Fibroblast of mammary gland (primary cell): ENCODE measurements at places on chromosomes 7 and 10.

DNA sequence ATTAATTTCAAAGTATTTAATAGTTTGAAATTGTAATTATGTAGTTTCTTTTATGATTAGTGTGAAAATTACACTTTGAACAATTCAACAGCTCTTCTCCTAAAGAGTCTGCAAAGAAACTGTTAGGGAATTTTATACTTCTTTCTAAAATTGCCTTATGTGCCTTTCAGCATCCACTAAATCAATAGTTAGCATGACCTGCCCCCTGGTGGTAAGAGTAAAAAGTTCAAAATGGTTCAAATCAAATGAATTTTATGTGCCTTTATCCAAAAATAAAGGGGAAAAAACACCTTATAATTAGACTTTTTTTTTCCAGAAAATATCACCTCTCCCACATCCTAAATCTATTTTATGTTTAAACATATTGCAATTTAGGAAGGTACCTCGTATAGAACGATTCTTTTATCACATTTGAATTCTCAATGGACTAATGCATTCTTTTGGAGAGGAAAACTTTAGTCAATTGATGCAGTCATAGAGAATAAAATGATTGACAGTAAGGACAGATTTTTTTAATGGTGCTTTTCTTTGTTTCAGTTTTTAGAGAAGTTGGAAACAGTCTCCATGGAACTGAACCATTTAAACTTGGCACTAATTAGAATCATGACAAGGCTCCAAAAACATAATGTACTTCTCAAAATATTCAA, 163.7 kb downstream of the SEMA3D start:
- DNase-seq = peak; percentile 61

- no peak for DNase-seq
These were observed 32.7 kb downstream of the ADAP1 start for GRCh38 chr7:921581-922333.

DNA sequence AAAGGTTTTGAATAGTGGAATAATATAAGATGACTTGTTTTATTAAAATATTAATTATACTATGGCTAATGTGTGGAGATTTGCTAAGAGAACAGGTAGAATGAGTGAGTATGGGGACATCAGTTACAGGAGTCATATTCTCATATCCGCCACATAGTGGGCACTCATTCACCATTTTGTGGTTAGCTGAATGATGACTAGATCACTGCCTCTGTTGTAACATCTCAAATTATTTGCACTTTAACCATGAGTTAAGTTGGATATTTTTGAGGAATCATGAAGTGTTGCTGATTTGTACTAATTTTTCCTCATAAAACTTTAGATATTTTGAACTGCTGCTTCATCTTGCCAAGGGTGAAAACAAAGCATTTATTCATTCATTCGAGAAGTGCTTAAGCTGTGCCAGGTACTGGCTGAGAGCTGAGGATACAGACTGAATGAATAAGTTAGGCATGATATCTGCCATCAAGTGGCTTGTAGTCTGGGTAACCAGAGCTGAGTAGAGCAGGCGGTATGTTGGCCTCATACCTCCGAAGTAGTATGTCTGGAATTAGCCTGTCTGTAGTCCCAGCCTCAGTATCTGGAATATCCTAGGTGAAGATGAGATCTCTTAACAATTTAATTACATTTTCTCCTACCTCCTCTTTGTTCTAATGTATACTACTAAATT, 100.5 kb downstream of the ZEB1 start:
- peak; percentile 78 for DNase-seq

GRCh38 chr7:152161171-152161570, 135.7 kb downstream of the GALNT11 start:
- DNase-seq = no peak

DNA sequence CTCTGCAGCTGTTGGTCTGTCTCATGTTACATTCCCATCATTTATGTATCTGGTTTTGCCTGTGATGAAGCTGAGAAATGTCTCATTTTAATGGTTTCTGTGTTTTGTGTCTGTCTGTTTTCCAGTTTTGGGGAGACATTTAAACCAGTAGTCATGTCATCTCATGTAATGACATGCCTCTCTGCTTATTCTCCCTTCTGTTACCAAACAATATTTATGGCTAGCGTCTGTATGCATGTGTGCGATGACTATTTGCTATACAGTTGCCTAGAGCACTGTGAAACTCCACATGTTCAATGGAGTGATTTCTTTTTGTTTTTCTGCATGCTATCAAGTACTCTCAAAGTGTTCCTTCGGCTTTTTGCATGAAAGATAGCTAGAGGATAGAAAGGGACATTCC, 132.0 kb downstream of the ST7 start:
- peak; percentile 22 for DNase-seq

GRCh38 chr7:139875821-139876241, 46.8 kb downstream of the TBXAS1 start:
- DNase-seq = no peak

- DNase-seq = no peak
These were observed 23.7 kb downstream of the CAV1 start for GRCh38 chr7:116548506-116548905.

- no peak for DNase-seq
These were observed 12.4 kb upstream of the HOXA2 start for GRCh38 chr7:27114881-27115220.

DNA sequence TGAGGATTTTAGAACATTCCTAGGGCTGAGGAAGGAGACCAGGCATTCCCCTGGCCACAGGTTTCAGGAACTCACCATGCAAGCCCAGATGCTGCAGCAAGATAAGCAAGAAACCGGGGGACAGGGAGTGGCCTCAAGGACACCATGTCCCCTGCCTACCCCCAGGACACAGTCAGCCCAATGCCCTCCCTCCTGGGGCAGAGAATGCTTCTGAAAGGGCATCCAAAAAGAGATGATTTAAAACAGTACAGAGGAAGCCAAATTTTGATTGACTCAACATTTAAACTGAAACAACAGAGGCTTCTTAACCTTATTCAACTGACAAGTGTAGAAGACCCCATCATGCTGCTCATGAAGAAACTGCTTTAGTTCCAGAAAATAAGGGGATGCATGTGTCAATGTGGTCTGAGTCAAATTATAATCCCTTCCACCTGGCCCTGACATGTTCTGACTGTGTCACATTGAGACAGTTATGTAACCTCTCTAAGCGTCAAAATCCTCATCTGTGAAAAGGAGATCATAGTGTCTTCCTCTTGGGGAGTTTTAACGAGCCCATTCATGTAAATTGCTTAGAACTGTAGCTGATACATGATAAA, 60.0 kb downstream of the ICA1 start:
- no peak for DNase-seq

GRCh38 chr10:76918106-76918505, 719.5 kb downstream of the KCNMA1 start:
- no peak for DNase-seq

DNA sequence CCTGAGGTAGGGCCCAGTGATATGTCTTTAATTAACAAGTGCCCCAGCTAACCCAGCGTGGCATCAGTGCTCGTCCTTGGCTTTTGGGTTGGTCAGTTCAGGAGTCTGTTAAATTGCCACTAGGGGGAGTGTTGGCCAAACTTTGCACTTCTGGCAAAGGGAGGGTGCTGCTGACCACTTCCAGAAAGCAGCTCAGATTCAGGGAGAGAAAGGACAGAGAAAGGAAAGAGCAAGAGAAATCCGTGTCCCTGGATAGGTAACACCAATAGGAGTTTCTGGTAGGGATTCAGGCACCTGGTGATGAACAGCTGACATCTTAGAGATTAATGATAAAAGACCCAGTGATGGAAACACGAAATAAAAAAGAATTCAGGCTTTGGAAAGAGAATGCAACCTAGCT, 243.1 kb upstream of the AOAH start:
- DNase-seq = peak; percentile 71

GRCh38 chr7:41156268-41156667, 546.6 kb downstream of the INHBA start:
- peak; percentile 43 for DNase-seq

DNA sequence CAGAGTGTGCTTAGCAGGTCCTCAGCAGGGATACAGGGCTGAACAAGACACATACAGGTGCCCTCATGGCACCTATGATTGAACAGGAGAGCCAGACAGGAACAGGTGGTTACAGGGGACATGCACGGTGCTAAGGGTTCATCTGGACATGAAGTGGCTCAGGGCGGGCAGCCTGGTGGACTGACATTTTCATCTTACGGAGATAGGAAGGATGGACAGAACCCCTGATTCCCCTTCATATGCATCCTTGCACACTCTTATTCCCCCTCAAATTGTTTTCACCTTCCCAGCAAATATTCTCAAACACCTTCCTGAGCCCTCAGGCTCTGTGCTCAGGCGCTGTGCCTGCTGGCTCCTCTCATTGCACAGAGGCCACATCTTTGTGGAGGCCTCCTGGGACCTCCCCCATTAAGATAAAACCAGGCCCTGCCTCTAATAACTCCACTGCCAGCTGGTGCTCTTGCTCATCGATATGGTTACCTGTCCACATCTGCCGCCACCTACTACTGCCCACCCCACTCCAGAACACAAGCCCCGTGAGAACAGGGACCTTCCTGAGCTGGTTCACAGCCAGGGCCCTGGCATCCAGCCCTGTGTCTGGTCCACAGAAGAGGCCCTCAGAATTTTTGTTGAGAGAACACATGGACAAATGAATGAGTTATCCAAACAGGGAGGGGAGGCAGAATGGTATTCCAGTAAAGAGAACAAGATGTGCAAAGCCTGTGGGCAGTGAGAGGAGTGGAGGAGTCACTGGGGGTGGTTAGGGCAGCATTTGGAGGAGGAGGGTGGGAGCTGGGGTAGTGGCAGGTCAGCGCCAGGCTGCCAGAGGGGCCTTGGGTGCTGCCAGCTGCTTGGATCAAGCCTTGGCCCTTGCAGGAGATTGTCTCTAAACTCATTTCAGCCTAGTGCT, 68.9 kb upstream of the AQP1 start:
- DNase-seq = peak; percentile 27

DNA sequence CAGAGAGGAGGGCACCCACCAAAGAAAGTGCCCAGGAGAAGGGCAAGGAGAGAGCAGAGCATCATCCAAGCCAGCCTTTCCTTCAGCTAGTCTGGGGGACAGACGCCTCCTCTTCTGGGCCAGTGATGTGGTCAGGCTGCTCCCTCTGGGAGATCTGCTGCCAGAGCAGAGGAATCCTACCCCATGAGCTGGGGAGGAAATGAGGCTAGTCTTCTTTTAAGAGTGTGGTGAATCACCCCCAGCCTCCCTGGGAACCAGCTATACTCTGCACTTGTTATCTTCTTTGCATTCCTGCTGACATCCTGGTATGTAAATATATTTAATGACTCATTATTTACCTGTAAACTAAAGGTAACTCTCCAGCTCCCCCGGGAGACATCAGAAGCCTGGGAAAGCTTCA, 41.6 kb upstream of the EPHB6 start:
- DNase-seq = peak; percentile 71

GRCh38 chr7:2023877-2024566, 208.7 kb downstream of the MAD1L1 start:
- no peak for DNase-seq

GRCh38 chr10:99375426-99375825, 46.3 kb downstream of the CNNM1 start:
- DNase-seq = no peak

GRCh38 chr7:107959527-107959898, 43.4 kb downstream of the LAMB1 start:
- DNase-seq = no peak

DNA sequence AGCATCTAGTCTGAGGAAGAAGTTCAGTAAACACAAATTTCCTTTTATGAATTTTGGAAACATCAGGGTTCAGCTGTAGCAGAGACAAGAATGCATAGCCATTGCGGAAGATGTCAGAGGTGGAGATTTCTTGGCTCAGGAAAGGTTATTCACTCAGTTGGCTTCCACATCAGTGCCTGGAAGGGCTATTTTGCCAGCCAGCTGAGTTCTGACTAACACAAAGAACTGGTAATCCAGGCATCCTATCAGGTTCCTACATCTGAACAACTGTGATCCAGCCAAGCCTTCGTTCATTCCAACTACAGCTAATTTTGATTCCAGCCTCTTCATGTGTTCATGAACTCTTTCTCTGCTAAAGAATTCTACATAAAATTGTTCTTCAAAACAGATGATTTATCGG, 965.6 kb downstream of the XPNPEP1 start:
- DNase-seq = peak; percentile 52

DNA sequence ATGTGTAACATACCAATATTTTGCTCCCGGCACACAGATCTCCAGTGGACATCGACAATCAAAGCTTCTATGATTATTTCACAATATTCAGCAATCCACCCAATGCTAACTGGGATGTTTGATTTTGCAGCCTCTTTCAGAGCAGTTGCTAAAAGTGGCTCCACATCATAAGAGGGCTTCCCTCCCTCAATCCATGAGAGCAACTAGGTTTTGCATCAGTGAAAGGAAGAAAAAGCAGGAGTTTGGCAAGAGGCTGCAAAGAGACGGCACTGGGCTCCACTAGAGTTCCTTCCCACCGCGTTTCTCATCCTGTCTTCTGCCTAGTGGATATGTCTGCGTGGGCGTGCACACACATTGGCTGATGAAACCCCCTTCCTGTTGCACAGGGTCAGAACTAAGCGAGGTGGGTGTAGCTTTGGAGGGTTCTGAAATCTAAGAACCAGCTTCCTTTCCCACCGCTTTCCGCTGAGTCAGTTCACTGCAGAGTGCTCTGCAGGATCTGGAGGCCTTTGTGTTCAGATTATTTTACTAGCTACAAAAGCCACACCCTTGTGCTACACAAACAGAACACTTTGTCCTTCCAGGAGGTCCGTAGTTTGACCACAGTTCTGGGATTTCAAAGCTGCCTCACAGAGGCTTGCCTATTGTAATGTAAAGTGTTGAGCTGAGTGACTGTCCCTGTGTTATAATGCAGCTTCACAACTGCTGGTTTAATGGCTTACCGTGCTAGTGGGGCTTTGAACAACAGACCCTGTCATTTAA, 28.1 kb downstream of the ARL4A start:
- peak; percentile 100 for DNase-seq

- peak; percentile 30 for DNase-seq
These were observed 431.2 kb downstream of the TNS3 start for GRCh38 chr7:47150497-47151260.

DNA sequence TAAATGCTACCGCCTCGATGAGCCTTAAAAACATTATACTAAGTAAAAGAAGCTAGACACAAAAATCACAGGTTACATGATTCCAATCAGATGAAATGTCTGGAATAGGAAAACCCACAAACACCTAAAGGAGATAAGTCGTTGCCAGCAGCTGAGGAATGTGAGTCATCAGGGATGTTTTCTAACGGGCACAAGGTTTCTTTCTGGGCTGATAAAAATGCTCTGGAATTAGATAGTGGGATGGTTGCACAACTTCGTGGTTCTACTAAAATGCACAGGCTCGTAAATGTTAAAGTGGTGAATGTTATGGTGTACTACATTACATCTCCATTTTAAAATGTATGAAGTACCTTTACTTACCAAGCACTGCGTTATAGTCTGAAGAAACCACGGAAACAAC, 9.7 kb downstream of the ABLIM1 start:
- peak; percentile 38 for DNase-seq

GRCh38 chr7:2577914-2578680, 19.3 kb downstream of the IQCE start:
- DNase-seq = no peak

GRCh38 chr10:4635388-4635787, 190.6 kb upstream of the AKR1E2 start:
- peak; percentile 34 for DNase-seq

DNA sequence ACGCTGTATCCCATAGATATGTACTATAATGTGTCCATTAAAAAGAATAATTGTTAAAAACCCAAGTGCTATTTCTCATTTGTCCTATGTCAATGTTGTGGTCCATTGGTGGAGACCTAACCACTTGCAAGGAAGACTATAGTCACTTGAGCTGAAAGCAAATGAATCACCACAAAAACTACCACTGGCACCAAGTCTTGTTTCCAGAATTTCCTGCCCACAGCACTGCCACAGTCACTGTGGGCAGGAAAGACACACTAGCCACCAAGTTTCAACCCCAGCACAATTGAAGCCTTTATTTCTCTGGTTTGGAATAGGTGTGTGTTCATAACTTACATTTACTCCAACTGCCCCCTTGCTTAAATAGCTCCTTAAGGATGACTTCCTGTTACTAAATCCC, 12.4 kb downstream of the DIP2C start:
- no peak for DNase-seq
